ENCODE measurements at places on chromosomes 16 and 17.

- no peak for DNase-seq
These were observed 63.6 kb upstream of the DOC2B start for GRCh38 chr17:245020-245419.

GRCh38 chr17:81234940-81235821 is 3.7 kb downstream of the TEPSIN start:
- DNase-seq, result no peak

- DNase-seq, result no peak
These were observed 5.3 kb downstream of the RPUSD1 start for GRCh38 chr16:782766-783403.

GRCh38 chr17:3929764-3930163 is 13.5 kb upstream of the P2RX1 start:
- DNase-seq, result no peak

GRCh38 chr16:12347365-12347764 is 370.8 kb downstream of the SNX29 start:
- DNase-seq, result no peak

DNA sequence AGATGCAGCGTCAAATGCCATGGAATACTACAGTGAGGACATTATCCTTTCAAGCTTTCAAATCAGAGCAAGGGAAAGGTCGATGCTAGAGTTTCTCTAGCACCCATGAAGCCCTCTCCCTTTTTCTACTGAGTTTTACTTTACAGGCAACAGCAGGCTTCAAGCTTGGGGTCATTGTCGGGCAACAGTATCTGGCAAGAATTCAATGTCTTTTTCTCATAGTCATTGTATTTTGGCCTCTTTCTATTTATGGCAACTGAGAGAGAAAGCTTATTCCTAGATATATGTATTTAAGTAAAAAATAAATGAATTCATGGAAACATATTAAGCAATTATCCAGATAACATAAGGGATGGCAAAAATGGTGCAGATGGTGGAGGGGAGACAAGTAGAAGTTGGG is 364 bp upstream of the CETP start:
- DNase-seq, result no peak

DNA sequence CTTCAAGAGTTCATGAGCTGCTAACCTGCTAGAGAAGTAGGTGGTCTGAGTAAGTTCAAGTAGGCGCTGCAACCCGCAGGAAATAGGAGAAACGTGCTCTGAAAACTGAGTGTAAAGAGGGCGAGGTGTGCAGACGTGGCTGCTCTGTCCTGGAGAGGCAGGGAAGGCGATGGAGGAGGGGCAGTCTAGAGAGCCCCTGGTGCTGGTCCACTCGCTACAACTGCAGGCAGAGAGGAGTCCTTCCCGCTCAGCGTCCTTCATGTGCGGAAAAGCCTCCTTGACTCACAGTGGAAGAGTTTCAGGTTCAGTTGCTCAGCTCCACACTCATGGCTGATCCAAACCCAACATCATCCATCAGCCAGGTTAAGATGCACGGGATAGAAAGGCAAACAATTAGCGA is 12.1 kb downstream of the ABCA3 start:
- no peak for DNase-seq

- no peak for DNase-seq
These were observed 251.4 kb downstream of the FTO start for GRCh38 chr16:53955221-53955875.

GRCh38 chr17:77096570-77097214 is 44.1 kb upstream of the SEC14L1 start:
- no peak for DNase-seq

- no peak for DNase-seq
These were observed 7.2 kb downstream of the MMP15 start for GRCh38 chr16:58032710-58033293.

GRCh38 chr16:66014221-66014620 is 352.3 kb upstream of the CDH5 start:
- no peak for DNase-seq

- DNase-seq, result no peak
These were observed 287.4 kb downstream of the SEC14L1 start for GRCh38 chr17:77428020-77428748.

DNA sequence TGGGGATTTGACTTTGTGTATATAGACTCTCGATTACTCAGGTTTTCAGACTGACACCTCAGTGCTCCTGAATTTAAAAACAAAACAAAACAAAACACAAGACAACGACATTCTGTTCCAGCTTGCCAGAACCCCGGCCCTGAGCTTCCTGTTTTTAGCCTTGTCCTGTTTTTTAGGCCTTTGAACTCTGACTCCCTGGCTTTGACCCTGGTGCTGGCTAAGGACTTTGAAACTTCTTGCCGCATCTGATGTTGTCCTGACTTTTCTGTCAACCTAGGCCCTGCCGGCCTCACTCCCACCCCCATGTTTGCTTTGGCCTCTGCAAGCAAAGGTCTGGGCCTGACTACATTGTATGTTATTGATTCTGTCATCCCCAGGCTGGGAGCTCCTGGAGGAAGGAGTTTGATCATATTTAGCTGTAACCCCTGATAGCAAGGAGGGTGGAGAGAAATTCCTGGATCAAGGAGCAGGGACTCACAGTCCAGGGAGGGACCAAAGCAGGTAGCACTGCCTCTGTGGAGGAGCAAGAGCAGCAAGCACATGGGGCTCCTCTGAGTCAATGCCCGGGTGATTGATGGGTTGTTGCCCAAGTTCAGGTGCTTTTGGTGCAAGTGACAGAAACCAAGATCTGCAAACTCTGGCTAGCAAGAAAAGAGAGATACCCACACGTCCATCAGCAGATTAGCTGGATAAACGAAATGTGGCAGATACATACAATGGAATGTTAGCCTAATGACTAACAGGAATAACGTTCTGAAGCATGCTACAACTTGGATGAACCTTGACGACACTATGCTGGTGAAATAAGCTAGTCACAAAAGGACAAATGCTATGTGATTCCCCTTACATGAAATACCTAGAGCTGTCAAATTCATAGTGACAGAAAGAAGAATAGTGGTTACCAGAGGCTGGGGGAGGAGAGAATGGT is 7.7 kb downstream of the CCL16 start:
- no peak for DNase-seq

- no peak for DNase-seq
These were observed 23.3 kb upstream of the SLC5A10 start for GRCh38 chr17:18928628-18929125.

DNA sequence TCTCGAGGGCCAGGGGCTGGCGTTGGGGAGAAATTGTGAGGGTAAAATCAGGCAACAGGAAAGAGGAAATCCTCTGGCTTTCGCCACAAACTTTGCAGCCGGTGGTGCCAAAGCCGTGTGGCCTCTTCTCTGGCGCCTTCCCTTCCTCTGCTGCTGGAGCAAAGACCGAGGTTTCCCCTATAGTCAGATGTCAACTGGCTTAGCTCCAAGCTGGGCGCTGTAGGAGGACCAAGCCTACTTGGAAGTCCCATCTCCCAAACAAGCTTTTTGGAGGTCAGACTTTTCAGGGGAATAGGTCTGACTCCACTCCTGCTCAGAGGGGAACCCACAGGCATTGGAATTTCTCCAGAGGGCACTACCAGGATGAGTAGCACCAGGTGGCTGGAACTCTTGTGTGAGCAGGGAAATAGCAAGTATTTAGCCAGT is 5.0 kb downstream of the IGFBP4 start:
- DNase-seq, result no peak

- no peak for DNase-seq
These were observed 42.9 kb upstream of the NUDT7 start for GRCh38 chr16:77679391-77679790.

GRCh38 chr16:84379709-84380362 is 11.5 kb downstream of the ATP2C2 start:
- DNase-seq, result no peak

DNA sequence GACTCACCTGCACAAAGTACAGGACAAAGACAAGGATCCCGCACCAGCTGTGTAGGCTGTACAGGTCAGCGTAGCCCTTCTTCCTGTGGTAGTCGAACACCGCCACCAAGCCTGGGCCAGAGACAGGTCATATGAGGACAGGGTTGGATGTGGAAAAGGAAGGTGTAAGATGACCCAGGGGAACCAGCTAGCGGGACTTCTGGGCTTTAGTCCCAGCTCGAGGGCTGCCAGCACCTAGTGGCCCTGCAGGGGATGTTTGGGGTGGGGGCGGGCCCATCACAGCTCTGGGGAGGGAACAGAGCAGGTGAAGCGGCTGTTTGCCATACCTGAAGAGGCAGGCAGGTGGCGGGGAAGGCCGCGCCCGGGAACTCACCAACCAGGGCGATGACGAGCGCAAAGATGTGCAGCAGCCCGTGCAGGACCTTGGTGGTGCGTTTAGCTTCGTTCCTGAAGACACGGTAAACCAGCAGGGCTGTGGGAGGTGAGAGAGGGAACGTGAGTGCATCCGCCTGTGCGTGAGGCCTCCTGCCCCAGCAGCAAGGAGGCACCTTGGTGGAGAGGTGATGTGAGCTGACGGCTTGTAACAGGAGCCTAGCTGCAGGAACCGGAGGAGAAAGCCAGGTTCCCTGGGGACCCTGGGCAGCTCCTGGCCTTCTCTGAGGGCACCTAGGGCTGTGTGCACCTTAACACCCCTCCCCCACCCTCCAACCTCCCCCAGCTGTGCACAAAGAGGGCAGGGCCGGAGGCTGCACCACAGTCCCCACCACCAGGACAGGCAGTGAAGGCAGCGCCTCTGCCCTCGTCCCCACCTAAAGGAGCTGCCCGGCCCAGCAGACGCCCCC is 10.2 kb downstream of the CYB561 start:
- DNase-seq, result no peak

GRCh38 chr16:46859719-46860152 is 24.4 kb upstream of the GPT2 start:
- no peak for DNase-seq

GRCh38 chr17:4054446-4054845 is 88.4 kb downstream of the ZZEF1 start:
- DNase-seq, result no peak

DNA sequence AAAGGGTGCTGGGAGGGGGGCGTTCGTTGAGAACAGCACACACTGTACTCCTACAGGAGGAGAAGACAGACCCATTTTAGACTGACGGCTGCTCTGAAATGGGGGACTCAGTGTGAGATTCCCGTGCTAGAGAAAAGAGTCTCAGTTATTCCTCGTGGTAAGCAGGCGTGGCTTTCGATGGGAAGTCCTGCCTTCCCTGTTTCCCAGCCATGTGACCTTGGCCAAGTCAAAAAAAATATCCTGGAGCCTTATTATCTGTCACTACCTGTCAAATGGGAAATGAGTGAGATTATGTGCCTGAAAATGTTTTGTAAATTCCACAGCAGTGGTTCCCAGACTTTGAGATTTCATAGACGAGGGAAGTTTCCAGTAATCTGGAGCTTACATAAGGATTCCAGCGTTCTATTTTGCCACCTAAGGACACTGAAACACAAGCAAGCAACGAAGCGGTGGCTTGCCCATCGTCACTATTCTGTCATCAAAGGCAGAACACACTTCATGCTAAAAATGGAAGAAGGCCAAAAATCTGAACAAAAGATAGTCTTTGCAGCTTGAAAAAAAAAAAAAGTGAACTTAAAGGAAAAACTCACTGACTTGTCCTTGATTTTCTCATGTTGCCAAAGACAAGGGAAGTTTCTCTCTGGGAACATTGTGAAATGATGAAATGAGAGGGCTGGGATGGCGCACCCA is 253.4 kb upstream of the RPL38 start:
- no peak for DNase-seq

- no peak for DNase-seq
These were observed 47.5 kb downstream of the SALL1 start for GRCh38 chr16:51103590-51103989.

GRCh38 chr17:79065105-79065670 is 9.4 kb upstream of the ENGASE start:
- peak; percentile 62 for DNase-seq

- no peak for DNase-seq
These were observed 9.6 kb upstream of the ZFHX3 start for GRCh38 chr16:73057291-73058210.

- no peak for DNase-seq
These were observed 27.9 kb downstream of the SREBF1 start for GRCh38 chr17:17808706-17809432.

GRCh38 chr16:229731-230281 is 557 bp upstream of the LUC7L start:
- DNase-seq, result no peak

DNA sequence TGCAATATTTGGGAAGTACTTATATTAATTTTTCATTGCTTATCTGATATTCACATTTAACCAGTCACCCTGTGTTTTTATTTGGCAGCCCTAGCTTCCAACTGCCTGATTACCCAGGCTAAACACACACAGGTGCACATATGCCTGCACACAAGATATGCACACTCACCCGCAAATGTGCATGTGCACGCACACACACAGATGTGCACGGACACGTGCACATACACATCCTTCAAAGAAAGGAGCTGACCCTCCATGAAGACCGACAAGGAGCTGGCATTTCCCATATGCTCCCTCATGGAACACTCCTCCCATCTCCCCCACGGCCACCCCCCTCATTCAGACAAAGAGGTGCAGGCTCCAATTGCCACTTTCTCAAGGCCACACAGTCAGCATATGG is 242.2 kb downstream of the ENGASE start:
- DNase-seq, result no peak

Data from activated CD8-positive, alpha-beta memory T cell treated with anti-CD3 and anti-CD28 coated beads, Interleukin-2, amount 50 U/mL, for 4 hours (primary cell).